ENCODE measurements at places on chromosomes 1 and 21.

- no peak for DNase-seq
Measured at GRCh38 chr1:204331847-204332487, 27.8 kb downstream of the PLEKHA6 start.

DNA sequence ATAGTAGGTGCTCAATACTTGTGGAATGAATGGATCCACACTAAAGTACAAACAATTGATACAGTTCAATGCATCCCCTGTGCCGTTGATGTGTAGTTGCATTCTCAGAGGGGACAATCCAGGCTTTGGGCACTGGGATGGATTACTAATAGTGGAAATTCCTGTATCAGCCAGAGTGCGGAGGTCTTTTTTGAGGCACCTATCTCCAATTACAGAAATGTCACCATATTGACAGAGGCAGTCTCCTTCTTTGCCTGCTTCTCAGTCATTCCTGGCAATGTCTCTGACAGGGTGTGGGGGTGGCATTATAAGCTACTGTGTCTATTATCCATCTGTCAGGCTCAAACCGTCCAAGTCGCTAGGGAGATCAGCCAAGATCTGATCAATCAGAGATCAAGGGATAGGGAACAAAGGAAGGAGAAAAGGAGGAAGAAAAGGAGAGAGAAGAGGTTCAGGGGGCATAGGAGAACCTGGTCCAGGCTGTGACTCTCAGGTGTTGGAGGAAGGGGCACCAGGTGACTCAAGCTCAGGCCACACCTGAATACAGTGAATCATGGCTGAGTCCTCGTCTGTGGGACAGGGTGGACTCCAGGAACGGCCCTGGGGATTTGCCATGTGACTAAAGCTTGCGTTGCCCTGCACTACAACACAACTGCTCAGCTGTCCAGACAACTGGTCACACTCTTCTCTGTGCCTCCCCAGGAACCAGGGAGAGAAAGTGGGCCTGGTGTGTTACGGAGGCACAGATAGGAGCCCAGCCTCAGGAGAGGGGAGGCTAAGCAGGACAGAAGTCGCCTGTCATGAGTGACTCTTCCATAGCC lies 3.4 kb upstream of the LAMB3 start:
- no peak for DNase-seq

GRCh38 chr1:241181471-241181870 lies 175.5 kb downstream of the RGS7 start:
- DNase-seq: no peak

DNA sequence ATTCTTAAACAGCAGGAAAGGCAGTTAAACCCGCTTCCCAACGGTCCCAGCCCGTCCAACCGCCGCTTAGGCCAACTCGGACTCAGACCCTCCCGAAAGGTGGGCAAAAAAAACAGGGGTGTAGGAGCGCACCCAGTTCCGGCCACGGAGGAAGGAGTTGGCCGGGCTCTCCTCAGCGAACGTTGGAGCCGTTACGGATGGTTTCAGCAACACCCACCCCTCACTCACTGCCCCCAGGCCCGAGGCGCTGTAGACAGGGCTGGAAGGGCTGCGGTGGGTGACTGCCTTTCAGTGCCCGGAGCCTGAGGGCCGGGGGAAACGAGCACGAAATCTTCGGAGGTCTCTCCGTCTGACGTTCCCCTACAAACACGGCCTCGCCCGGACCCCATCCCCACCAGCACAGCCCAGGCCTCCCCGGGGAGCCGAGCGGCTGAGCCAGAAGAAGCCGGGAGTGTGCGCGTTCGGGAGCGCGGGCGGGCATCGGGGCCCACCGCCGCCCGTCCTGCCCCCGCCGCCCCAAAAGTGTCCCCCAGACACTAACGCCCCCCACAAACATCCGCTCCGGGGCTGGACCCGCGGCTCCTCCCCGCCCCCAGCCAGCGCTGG lies 1.3 kb downstream of the KDM5B start:
- peak; percentile 21 for DNase-seq

DNA sequence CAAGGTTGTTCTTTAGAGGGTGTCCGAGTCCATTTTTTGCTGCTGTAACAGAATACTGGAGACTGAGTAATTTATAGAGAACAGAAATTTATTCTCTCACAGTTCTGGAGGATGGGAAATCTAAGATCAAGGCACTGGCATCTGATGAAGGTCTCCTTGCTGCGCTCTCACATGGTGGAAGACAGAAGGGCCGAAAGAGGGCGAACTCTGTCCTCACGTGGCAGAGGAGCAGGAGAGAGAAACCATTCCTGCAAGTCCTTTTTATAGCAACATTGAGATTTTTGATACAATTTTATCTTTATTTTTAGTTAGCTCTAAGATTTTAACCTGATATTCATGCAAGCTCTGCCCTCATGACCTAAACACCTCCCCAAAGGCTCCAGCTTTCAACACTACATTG lies 48.3 kb downstream of the ATG4C start:
- no peak for DNase-seq

- peak; percentile 92 for DNase-seq
Measured at GRCh38 chr1:203600782-203601513, 25.7 kb upstream of the ATP2B4 start.
